ENCODE measurements at places on chromosomes 6 and 20. TPM values are rescaled to one million over a fixed set of nuclear protein-coding genes. Genes with fewer than 3 reads are reported as not detected.

DNA sequence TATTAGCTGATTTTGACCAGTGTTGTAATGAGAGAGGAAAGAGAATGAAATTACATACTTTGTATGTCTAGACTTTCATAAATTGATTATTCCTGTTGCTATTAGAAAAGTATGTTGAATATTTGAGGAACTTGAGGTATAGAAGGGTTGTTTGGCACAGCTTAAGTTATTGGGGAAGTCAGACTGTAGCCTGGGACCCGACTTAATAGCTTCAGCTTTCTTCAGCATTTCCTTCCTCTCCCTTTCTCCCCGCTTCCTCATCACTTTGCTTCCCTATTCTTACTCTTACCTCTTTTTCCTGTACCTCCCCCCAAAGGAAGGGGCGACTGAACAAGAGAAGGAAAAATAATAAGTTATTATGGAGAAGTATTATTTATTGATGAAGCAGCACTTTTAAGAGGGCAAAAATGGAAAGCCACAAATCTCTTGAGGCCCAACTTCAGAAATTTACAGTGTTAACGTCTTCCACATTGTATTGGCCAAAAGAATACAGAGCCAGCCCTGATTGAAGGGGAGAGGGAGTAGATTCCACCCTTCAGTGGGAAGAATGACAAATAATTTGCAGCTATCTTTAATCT is 7.4 kb downstream of the SENP6 start:
- H3K27ac ChIP-seq = no peak overlapping the region
- H3K36me3 ChIP-seq = peaks cover 26% of the 10 kb centered on the region
- H3K4me3 ChIP-seq = no peak overlapping the region
- no peak for DNase-seq

DNA sequence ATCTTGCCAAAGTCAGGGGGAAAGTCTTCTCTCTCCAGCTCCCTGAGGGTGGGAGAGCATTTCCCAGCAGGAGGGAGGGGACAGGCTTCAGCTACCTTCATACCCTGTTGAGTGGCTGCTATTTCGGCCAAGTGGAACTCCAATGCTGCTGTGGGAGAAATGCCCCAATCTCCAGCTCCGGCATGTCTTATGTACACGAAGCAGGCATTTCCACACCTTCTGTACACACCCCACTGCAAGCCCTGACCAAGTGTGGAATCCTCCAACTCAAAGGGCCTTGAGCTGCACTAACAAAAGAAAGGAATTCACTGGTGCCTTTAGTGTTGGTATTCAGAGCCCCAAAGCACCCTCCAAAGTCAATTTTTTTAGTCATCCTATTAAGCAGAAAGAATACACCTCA is 313.6 kb upstream of the NT5E start:
- H3K27me3 ChIP-seq = no peaks in the 10 kb centered on the region
- no peaks in the 10 kb centered on the region for H3K4me1 ChIP-seq
- DNase-seq = no peak
- H3K27ac ChIP-seq = no peak overlapping the region
- no peak overlapping the region for H3K4me3 ChIP-seq

DNA sequence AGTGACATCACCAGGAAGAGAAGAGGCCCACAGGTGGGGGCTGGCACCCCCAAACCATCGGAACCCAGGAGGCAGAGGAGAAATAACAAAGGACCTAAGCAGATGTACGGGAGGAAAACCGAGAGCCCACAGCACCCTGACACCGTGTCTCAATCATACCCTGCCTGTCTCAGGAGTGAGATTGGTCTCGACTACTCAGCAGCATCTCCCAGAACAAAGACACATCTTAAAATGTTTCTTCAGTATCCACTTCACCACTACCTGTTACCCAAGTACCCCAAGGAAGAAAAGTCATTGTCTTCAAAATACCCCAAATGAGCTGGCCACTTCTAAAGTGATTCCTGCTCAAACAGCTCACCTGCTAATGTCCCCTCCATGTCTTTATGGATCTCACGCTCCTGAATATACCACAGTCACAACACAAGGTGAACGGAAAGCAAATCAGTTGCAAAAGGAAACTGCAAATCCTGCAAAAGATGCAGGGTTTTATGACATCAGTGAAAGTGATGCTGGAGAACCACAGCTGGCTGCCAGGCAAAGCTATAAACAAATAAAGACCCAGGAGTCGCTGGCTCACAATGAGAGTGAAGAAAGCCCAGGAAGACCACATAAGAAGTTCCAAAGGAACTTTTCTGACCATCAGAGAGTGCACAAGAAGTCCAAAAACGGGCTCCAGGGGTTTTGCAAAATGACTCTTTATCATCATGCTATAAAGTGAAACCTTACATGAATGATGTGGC is 44.1 kb downstream of the PREX1 start:
- peaks cover 50% of the 10 kb centered on the region for H3K36me3 ChIP-seq
- H3K27me3 ChIP-seq = no peaks in the 10 kb centered on the region
- no peak overlapping the region for H3K27ac ChIP-seq
- H3K4me1 ChIP-seq = peaks cover 30% of the 10 kb centered on the region

Gene PMEPA1
- 0.76 TPM for total RNA-seq

- no peaks in the 10 kb centered on the region for H3K27me3 ChIP-seq
- no peak overlapping the region for H3K4me3 ChIP-seq
- no peaks in the 10 kb centered on the region for H3K36me3 ChIP-seq
- DNase-seq = no peak
These were observed 395.3 kb upstream of the SULF2 start for GRCh38 chr20:48180618-48181017.

Gene FBXO30
- total RNA-seq = 5.0 TPM

GRCh38 chr6:137200288-137200687 is 18.9 kb downstream of the IFNGR1 start:
- no peak overlapping the region for H3K27ac ChIP-seq
- DNase-seq = no peak
- H3K4me3 ChIP-seq = no peak overlapping the region
- no peaks in the 10 kb centered on the region for H3K27me3 ChIP-seq
- peaks cover 60% of the 10 kb centered on the region for H3K36me3 ChIP-seq

DNA sequence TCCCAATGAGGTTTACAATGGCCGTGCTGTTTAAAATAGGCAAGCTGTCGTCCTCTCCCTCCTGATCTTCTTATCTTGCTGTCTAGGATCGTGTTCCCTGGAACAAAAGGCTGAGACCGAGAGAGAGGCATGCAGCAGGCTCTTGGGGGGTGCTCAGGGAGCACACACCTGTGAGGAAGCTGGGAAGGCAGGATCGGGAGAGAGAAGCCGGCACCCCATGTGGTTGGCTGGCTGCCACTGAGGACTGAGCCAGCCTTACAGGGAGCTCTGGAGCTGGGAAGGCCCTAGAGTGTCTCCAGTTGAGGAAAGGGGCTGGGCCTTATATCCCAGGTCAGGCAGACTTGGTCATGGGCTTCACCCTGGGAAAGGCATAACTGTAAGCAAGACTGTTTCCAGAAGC is 184.2 kb downstream of the LY86 start:
- no peak overlapping the region for H3K27ac ChIP-seq
- peaks cover 34% of the 10 kb centered on the region for H3K27me3 ChIP-seq
- no peak overlapping the region for H3K4me3 ChIP-seq
- no peaks in the 10 kb centered on the region for H3K36me3 ChIP-seq

- no peak overlapping the region for H3K4me3 ChIP-seq
- H3K27me3 ChIP-seq = no peaks in the 10 kb centered on the region
- no peak for DNase-seq
- peaks cover 24% of the 10 kb centered on the region for H3K36me3 ChIP-seq
- H3K4me1 ChIP-seq = peaks cover 24% of the 10 kb centered on the region
These were observed 212.3 kb upstream of the PRDM1 start for GRCh38 chr6:105873799-105874198.

Gene CALHM4
- not detected for total RNA-seq

DNA sequence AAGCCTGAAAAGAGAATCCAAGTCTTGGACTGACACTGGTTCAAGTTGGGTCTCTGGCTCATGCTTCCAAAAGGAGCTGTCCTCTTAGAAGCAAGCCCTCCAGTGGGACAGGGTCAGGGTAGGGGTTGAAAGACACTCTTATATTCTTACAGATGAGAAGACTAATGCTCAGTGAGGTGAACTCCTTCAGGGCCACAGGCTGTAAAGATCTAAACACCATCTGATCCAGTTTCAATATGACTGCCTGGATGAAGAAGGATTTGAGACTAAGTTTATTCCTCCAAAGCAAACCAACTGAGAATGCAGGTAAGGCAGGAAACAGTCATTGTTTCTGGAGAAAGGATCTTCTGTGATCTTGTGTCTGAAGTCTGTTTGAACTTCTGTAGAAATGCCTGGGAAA is 99.0 kb upstream of the TAB2 start:
- no peak overlapping the region for H3K4me3 ChIP-seq
- H3K27me3 ChIP-seq = no peaks in the 10 kb centered on the region
- H3K27ac ChIP-seq = peak overlapping the region; percentile 63
- peaks cover 39% of the 10 kb centered on the region for H3K4me1 ChIP-seq
- no peak for DNase-seq

DNA sequence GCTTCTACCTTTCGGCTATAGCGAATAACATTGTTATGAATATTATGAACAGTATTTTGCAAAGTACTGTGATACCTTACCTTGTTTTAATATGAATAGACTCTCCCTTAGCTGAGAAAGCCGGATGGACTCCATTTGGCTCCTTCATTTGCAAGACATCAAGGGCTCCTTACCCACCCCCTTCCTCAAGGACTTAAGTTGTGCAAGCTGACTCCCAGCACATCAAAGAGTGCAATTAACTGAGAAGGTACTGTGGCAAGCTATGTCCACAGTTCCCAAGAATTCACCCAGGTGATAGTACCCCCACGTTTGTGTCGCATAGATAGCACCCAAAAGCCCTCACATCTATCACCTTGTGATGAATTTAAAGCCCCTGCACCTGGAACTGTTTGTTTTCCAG is 11.2 kb downstream of the CST5 start:
- no peaks in the 10 kb centered on the region for H3K4me1 ChIP-seq
- H3K4me3 ChIP-seq = no peak overlapping the region
- no peak overlapping the region for H3K27ac ChIP-seq
- peaks cover 24% of the 10 kb centered on the region for H3K27me3 ChIP-seq
- no peaks in the 10 kb centered on the region for H3K36me3 ChIP-seq

Gene HLA-DMB
- 19.1 TPM for total RNA-seq

GRCh38 chr20:64036346-64037198 is 590 bp downstream of the C20orf204 start:
- peaks cover 63% of the 10 kb centered on the region for H3K4me1 ChIP-seq
- H3K27me3 ChIP-seq = peaks cover 1% of the 10 kb centered on the region
- DNase-seq = no peak
- peak overlapping the region; percentile 97 for H3K27ac ChIP-seq
- H3K4me3 ChIP-seq = no peak overlapping the region
- peaks cover 17% of the 10 kb centered on the region for H3K36me3 ChIP-seq

Gene ZSCAN12
- 4.9 TPM for total RNA-seq

DNA sequence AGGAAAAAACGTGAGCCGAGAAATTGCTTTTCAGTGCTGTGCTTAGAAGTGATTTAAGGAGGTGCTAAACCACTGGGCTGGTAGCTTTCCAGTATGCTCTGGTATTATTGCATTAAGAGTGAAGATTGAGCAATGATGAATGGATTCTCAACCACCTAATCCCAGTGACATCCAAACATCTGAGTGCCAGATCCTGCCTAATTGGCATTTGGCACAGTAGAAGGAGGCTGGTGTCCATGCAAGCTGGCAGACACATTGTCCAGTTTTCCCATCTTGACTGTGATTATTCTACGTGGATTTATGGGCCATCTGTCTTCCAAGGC is 398.0 kb upstream of the PLCB4 start:
- no peaks in the 10 kb centered on the region for H3K27me3 ChIP-seq
- no peaks in the 10 kb centered on the region for H3K36me3 ChIP-seq
- no peak overlapping the region for H3K27ac ChIP-seq
- DNase-seq = no peak
- no peaks in the 10 kb centered on the region for H3K4me1 ChIP-seq
- no peak overlapping the region for H3K4me3 ChIP-seq

Gene ATG5
- 35.6 TPM for total RNA-seq

Gene SYNDIG1
- total RNA-seq = not detected

Gene GLP1R
- total RNA-seq = not detected

DNA sequence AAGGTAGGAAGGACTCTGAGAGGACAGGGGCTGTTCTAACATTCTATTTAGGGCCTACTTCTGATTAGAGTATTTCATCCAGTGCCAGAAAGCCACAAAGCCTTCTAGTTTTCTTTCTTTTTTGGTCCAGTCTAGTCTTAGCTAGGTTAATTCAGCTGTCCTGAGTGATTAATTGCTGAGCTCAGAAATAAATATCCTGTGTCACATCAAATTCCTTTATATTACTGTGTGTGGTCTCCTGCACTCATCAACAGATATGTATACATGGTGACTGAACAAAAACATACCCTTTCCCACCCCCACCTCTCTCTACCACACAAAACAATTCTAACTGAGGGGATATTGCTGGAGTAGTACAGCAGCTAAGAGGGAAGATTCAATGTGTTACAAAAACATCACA is 601.5 kb upstream of the NRSN1 start:
- no peak for DNase-seq
- no peak overlapping the region for H3K4me3 ChIP-seq
- no peak overlapping the region for H3K27ac ChIP-seq
- no peaks in the 10 kb centered on the region for H3K4me1 ChIP-seq
- no peaks in the 10 kb centered on the region for H3K36me3 ChIP-seq

Gene THBS2
- total RNA-seq = not detected

DNA sequence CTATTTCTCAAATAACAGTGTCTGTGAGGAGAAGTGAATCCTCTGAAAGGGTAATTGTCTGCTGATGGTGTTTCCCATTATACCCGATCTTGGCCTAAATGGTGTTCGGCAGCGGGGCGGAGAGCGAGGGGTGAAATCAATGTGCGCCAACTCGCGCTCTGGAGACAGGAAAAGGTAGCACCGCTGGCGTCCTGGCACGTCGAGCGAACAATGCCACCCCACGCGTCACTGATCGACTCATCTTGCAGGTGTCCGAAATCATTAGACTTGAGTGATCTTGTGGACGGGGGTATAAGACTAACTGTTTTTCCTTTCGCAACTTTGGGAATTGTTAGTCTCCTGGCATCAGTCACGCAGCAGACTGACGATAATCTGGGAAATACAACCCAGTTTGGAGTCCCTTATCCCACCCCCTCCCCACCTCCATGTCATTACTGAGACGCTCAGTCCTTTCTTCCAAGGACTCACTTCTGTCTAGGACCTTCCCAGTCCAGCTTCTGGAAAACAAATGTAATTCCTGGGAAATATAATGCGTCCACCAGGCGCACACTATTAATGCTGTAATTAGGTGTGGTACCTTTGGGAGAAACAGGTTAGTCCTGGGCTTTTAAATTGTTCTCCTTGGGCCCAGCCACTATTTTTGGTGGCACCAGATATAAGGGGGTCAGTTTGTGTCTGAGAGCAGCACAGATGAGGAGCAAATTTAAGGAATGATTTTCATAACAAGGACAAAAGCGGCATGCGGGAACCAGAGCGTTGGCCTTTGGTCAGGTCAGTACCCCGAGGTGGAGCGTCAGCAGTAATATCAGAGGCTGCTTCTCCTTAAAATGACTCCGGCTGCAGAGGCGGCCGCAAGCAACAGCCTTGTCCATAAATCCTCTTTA is 2.3 kb downstream of the LINC00237 start:
- peak overlapping the region; percentile 70 for H3K4me3 ChIP-seq
- peaks cover 80% of the 10 kb centered on the region for H3K27me3 ChIP-seq
- H3K27ac ChIP-seq = peak overlapping the region; percentile 6

Gene ZNF292
- 59.3 TPM for total RNA-seq

GRCh38 chr6:170288091-170288631 is 2.7 kb downstream of the DLL1 start:
- H3K27ac ChIP-seq = no peak overlapping the region
- peaks cover 30% of the 10 kb centered on the region for H3K4me1 ChIP-seq
- no peak overlapping the region for H3K4me3 ChIP-seq

Gene TSHZ2
- total RNA-seq = 5.4 TPM

Data from activated CD4-positive, alpha-beta memory T cell treated with anti-CD3 and anti-CD28 coated beads, Interleukin-2, amount 10 ng/mL, durations not matched to agents 7 days and 5 days (primary cell).